ENCODE measurements at places on chromosomes 3 and 15.

DNA sequence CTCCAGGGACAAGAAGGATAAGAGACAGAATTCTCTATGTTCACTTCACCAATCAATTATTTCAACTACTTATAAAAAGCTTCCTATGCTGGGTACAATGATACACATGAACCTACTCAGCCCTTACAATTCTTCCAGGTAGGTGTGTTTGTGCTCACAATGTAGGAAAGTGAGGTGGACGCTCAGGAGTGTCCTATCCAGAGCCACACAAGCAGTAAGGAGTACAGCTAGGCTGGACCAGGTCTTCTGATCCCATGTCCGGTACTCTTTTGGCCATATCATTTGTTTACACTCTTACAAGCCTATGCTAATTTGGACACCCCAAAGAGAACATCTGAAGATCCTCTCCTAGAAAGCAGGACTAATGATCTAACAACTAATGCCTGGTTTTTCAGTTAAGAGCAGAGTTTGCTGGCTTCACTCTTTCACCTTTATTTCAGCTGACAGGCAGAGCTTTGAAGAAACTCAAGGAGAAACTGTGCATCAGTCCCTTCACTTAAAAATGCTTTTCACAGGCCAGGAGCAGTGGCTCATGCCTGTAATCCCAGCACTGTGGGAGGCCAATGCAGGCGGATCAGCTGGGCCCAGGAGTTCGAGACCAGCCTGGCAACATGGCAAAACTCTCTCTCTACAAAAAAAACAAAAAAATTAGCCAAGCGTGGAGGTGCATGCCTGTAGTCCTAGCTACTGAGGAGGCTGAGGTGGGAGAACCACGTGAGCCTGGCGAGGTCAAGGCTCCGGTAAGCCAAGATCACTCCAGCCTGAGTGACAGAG is 27.5 kb downstream of the IGF2BP2 start:
- no peak for DNase-seq

DNA sequence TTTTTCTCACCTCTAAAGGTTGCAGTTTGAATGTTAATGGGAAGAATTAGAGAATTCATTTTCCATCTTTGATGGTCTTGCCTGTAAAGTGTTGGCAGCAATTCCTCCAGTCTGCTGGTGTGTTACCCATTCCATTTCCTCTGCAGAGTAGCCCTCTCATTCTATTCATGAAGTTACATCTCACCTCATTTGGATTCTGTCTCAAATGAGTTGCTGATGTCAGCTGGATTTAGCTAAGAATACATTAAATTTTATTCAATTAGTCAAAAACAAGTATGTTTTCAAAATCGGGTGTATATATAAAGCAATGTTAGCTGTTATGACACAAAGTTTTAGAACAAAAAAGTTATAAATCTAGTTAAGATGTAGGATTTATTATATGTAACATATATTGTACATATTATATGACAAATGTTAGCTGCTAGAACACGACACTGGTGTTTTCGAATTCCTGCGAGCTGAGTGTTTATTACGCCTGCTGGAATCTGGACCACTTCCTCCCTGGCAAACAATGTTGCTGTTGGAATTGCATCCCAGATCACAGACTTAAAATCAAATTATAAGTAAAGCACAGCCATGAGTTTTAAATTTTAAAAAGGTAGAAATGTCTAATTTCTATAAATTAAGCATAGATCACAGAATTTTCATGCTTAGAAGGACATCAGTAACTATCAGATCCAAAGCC is 516.2 kb downstream of the OCA2 start:
- DNase-seq: no peak

DNA sequence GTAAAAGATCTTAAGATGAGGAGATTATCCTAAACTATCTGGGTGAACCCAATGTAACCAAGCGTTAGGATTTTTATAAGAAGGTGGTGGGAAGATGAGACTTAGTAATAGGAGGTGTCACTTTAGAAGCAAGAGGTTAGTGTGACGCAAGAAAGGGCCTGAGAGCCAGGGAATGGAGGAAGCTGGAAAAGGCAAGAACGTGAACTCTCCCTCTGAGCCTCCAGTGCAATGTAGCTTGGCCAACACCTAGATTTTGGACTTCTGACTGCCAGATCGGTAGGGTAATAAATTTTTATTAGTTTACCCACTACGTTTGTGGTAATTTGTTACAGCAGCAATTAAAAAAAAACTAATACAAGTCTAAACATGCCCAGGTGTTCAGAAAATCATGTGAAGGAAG is 20.8 kb upstream of the CNTN6 start:
- no peak for DNase-seq

- DNase-seq: no peak
Measured at GRCh38 chr3:64871834-64872249, 184.0 kb upstream of the ADAMTS9 start.

DNA sequence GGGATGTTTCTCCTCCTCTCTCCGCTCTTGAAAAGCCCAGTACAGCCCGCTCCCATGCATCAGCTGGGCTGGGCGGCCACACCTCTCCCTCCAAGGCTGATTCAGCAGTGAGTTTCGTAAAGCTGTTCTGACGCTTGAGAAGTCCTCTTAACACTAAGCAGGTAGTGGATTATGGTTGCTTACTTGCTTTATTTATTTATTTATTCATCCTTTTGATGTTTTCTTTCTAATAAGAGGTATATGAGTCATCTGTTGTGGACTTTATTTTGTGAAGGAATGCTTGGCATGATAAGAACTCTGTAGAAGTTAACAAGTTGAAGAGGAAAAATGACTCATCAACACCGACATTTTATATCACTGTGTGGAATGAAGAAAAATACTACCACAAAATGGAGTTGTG is 285.0 kb downstream of the SQOR start:
- DNase-seq: no peak

DNA sequence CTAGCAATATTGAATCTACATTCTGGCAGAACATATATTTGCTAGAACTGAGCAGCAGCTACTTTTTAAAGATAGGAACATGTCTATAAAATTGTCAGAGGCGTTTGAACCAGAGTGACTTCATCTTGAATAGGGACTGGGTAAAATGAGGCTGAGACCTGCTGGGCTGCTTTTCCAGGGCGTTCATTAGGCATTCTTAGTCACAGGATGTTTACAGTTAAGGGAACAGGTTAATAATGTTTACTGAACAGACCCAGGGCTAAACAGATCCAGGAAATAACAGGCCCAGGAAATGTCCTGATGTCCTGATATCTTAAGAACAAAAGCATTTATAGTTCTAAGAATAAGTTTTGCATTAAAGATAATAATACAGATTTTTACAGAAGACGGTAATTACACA is 34.5 kb upstream of the B3GALNT1 start:
- DNase-seq: no peak

All from activated CD4-positive, alpha-beta T cell treated with anti-CD3 and anti-CD28 coated beads, Interleukin-2, amount 50 U/mL, for 24 hours (primary cell).